Activated gamma-delta T cell treated with anti-CD3 and anti-CD28 coated beads, Interleukin-2, amount 50 U/mL, for 16 hours (primary cell): ENCODE measurements at places on chromosomes 7 and 10.

DNA sequence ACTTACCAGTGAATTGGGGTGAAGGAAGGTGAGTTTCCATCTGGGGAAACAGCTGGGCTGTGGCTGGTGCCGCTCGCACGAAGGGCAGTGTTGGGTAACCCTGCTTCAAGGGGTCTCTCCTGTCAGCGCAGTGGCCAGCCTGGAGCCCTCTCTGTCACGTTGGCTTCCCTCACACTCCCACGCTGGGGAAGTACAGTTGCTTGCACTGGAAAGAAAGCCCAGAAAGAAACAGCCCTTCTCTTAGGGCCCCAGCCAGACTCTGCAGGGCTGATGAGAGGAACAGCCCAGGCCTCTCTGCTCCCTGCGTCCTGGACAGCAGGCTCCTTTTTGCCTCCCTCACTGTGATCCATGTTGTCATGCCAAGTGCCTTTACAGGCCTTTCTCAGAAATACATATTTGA is 40.3 kb upstream of the TRIM8 start:
- DNase-seq: no peak

- no peak for DNase-seq
Observed at GRCh38 chr7:107661865-107662379, 1.3 kb downstream of the SLC26A4 start.

DNA sequence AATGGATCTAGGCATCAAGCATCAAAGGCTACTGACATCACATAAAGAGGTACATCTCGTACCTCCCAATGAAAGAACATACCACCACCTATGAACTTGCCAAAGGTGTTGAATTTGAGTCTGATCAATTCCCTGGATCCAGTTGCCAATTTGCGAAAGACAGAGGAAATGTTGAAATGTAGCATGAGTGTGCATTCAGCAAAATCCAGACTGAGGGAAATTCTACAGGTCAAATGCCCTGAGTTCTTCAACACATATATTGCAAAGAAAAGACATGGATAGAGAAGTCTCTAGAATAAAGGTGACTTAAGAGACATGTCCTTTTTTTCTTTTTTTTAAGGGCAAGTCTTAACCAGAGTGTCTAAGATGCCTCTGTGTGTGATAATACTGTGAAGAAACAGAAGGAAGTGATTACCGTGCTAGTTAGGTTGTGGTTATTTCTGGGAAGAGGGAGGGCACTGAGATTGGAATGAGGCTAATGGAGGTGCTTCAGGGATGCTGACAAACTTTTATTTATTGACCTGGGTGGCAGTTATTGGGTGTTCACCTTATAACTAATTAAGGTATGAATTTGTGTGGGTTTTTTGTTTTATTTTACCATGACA is 128.7 kb downstream of the SAMD9 start:
- DNase-seq: no peak

- no peak for DNase-seq
Observed at GRCh38 chr10:90398566-90398965, 459.3 kb downstream of the HTR7 start.

GRCh38 chr10:126595160-126595559 is 75.3 kb downstream of the C10orf90 start:
- no peak for DNase-seq

DNA sequence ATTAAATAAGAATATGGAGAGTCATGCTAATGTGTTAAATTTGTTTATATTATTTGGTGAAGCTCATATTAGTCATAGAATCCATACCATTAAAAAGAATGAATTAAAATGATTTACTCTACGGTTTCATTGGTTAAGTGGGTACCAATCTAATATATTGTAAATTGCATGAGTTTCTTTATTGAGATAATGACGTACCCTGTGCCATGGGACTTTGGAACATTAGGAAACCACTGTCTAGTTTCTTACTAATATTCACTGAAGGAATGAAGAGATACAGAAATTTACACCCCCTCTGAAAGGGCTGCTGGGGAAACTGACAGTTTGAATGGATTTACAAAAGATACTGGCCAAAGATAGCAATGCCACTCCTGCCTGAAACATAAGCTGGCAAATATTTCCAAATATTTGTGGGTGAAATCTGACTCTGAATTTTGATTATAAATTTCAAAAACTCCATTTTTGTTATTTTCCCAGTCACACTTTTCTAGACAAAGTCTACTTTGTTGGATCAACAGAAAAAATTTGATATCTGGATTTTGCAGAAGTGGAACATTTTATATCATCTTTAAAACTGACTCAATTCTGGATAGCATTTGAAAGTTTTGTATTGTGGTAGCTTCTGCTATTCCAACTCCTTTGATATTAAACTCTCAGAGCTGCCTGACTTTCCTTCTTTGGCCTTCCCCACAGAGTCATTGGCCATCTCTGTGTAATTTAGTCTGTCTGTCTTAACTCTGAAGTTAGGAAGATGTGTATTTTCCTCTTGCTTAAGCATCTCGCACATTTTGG is 22.3 kb downstream of the MDFIC start:
- no peak for DNase-seq

DNA sequence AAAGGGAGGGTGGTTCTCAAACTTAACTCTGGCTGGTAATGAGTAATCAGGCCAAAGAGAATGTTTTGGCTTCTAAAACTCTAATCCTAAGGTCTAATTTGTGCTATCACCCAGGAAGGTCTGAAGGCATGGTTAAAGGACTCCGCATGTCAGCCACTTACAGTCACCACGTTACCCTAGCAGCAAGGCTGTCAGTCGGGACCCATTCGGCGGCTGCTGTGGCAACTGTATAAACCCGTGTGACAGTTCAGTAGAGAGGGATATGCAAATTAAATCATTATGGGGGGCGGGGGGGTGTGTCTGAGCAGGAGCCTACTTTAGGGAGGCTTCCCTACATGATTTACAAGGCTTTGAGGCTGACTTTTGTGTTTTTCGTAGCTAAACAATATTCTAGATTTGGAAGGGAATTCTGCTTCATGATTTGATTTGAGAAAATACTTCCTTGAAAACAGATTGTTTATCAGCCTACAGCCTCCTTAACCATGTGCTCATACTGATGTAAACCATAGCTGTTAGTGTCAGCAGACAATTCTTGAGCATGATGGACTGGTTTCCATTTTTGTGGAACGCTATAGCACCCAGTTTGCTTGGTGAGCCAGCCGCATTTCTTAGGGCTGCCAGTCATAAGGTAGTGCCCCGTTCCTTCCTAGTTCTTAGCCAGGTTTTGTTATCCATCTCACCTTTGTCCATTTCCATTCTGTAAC is 284.4 kb downstream of the USP6NL start:
- no peak for DNase-seq

DNA sequence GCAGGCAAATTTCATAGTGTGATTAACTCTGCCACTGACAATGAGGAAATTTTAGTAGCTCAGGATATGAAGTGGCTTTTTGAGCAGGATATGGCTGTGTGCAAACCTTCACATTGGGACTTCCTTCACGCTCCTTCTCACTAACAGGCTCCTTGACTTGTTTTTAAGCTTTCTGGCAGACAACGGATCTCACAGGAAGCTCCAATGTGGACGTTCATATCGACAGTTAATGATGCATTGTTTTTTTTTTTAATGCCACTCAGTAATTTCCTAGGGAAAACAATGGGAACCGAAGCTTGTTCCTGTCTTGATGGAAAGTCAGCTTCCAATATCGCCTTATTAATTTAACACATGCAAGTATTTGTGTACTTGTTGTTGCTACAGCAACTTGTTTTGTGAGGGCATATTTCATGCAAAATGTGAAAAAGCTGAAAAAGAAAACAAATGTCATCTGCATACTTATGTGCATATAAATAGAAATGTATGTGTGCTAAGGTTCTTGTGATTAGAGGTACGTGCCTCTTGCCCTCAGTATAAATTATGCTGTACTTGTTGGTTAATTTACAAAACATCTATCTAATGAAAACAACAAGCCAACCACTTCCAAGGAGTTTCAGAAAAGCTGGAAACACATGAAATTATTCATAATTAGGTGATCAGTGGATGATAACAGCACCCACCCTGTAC is 84.7 kb downstream of the NRP1 start:
- no peak for DNase-seq

DNA sequence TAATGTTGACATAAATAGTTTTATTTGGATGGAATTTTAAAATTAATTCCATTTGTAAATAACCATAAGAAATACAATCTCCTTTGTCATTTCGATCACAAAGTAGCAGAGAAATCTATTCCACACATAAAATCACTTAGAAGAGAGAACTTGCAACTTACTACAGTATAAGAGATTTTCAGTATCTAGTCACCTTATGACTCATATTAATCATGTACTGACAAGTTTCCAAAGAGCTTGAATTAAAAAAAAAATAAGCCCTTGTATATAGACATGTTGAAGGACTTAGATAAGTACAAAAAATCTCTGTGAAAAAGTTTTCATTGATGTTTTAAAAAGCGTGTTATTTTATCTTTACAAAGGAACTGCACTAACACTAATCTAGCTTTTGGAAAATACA is 207.1 kb upstream of the ETV1 start:
- no peak for DNase-seq

- no peak for DNase-seq
Observed at GRCh38 chr7:140494867-140495266, 15.6 kb upstream of the MKRN1 start.
